ENCODE measurements at places on chromosomes 7 and 10.

DNA sequence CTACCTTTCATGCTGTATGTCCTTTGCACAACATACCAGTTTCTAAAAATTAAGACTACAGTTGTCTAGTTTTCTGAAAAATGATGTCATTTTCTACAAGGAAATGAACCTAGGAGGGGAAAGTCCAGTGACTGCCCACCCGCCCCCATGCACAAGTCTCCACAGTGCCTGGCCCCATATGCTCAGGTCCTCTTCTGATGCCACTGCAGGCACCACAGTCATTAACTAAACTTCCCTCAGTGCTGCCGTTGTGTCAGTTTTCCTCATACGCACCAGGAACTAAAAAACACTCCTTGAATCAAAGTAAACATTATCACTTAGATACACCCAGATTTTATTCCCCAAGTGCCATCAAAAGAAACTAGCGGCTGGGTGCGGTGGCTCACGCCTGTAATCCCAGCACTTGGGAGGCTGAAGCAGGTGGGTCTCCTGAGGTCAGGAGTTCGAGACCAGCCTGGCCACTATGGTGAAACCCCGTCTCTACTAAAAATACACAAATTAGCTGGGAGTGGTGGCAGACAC, 6.9 kb upstream of the TNS3 start:
- DNase-seq = no peak

GRCh38 chr7:66267249-66267648, 62.1 kb downstream of the TPST1 start:
- DNase-seq = no peak

DNA sequence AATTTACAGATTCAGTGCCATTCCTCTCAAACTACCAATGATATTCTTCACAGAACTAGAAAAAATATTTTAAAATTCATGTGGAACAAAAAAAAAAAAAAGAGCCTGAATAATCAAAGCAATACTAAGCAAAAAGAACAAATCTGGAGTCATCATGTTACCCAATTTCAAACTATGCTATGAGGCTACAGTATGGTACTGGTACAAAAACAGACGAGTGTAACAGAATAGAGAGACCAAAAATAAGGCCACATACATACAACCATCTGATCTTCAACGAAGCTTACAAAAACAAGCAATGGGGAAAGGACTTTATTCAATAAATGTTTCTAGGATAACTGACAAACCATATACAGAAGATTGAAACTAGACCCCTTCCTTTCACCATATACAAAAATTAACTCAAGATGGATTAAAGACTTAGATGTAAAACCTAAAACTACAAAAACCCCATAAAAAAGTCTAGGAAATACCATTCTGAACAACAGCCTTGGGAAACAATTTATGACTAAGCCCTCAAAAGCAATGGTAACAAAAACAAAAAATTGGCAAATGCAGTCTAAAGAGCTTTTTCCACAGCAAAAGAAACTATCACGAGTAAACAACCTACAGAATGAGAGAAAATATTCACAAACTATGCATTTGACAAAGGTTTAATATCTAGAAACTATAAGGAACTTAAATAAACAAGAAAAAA, 207.7 kb downstream of the PTN start:
- no peak for DNase-seq

DNA sequence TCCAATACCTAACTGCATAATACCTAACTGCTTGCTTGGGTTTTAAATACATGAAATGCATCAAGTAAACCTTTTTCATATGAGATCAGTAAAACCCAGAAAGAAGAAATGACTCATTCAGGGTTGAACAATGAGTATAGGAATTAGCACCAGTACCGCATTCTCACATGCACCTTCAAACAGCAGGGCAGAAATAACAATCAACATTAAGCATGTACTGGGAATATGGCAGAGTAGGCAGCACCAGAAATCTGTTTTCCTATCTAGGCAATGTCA, 850.3 kb upstream of the SORCS1 start:
- DNase-seq = peak; percentile 25

DNA sequence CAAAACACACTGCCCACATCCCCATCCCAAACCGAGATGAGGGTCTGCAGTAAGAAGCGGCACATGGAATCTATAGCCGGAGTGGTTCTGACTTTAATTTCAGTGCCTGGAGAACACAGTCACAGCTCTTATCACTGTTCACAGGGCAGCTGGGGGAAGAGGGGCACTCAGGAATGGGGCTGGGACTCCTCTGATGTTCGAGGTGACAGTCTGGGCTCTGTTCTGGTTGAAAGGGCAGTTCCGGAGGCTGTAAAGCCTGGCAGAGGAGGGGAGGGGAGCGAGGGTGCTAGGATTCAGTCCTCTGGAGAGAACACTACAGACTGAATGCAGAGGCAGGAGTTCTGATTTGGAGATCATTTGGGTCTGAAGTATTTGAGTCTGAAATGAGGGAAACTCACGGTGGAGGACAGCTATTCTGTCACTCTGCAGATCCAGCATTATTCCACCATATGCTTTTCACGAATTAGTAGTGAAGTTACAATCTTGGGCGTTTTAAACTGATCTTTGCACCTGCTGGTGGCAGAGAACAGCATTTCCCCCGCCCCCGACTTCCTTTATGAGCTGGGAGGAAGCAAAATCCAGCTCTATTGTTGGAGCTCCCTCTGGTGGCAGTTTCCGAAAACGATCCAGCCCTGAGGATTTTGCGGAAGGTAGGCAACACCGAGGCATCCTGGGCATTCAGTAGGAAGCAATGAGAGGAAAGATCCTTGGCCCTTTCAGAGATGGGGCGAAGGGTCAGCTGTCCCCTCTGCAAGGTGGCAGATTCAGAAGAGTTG, 22.7 kb upstream of the KCNK18 start:
- peak; percentile 87 for DNase-seq

- no peak for DNase-seq
Measured at GRCh38 chr10:64261092-64261491, 739.9 kb downstream of the REEP3 start.

DNA sequence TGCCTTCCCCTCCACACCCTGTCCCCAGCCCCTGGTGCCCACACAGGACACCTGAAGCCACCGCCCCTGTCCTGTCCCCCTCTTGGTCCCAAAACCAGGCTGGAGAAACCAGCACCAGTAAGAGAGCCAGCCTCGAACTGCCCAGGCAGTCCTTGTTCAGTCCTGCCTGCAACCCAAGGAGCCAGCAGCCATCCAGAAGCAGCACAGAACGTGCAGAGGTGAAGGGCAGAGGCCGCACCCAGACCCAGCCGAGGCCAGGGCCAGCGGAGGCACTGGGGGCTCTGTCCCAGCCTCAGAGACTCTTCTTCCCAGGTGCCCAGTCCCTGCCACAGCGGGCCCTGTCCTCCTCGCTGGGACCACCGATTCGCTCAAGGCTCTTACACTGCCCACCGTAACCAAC, 23.3 kb upstream of the CNPY1 start:
- no peak for DNase-seq

DNA sequence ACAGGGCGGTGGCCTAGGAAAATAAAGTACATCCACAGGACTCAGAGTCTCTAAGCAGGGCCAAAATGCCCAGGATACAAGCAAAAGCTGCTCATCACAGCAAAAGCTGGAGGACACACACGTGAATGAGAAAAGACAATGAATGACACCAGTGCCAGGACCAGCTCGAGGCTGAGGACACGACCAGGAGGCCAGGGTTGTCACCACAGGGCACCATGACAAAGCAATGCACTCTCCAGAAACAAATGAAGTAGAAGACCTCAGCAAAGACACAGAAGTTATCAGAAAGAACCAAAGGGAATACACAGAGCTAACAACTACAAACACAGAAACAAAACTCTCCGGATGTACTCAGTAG, 92.1 kb downstream of the FOXL3 start:
- no peak for DNase-seq
